ENCODE measurements at places on chromosomes 3 and 15. TPM values are rescaled to one million over a fixed set of nuclear protein-coding genes. Genes with fewer than 3 reads are reported as not detected.

The SLC12A1 gene
- not detected for total RNA-seq

The TIMP4 gene
- total RNA-seq, result 19.2 TPM

The GOLGA8G gene
- total RNA-seq, result not detected

The PRR23C gene
- total RNA-seq, result not detected

The CKMT1A gene
- not detected for total RNA-seq

The SNRK gene
- total RNA-seq, result 34.8 TPM

The NISCH gene
- total RNA-seq, result 65.2 TPM

The CLSTN2 gene
- 22.2 TPM for total RNA-seq

The PDHB gene
- total RNA-seq, result 68.7 TPM

The SUSD5 gene
- 4.0 TPM for total RNA-seq

The GOLGA8S gene
- total RNA-seq, result 0.38 TPM

The HRG gene
- not detected for total RNA-seq

The TMEM108 gene
- total RNA-seq, result 2.8 TPM

The RAMAC gene
- total RNA-seq, result 14.2 TPM

The TMOD2 gene
- total RNA-seq, result 15.3 TPM

The DOCK3 gene
- total RNA-seq, result 0.60 TPM

The CYP8B1 gene
- 0.14 TPM for total RNA-seq

The TAGLN3 gene
- total RNA-seq, result not detected

The ZNF385D gene
- 32.7 TPM for total RNA-seq

The SKOR1 gene
- total RNA-seq, result 0.76 TPM

Data from posterior vena cava (tissue), 2 donors.